ENCODE measurements at places on chromosomes 7 and 10. TPM values are rescaled to one million over a fixed set of nuclear protein-coding genes. Genes with fewer than 3 reads are reported as not detected.

Gene PIK3CG
- total RNA-seq: 1.4 TPM

- H3K4me1 ChIP-seq: no peaks in the 10 kb centered on the region
- H3K27me3 ChIP-seq: no peaks in the 10 kb centered on the region
- no peak overlapping the region for H3K4me3 ChIP-seq
- no peak for ATAC-seq
Measured at GRCh38 chr10:3339531-3339950, 167.0 kb upstream of the PITRM1 start.

Gene UPK3B
- 0.40 TPM for total RNA-seq

Gene ZP3
- 0.35 TPM for total RNA-seq

GRCh38 chr7:140475747-140476333 lies 3.5 kb downstream of the MKRN1 start:
- peaks cover 15% of the 10 kb centered on the region for H3K4me1 ChIP-seq
- H3K27me3 ChIP-seq: no peaks in the 10 kb centered on the region
- ATAC-seq: no peak
- no peaks in the 10 kb centered on the region for H3K36me3 ChIP-seq
- H3K27ac ChIP-seq: no peak overlapping the region

Gene FAM221A
- 3.2 TPM for total RNA-seq

Gene NKX1-2
- total RNA-seq: not detected

DNA sequence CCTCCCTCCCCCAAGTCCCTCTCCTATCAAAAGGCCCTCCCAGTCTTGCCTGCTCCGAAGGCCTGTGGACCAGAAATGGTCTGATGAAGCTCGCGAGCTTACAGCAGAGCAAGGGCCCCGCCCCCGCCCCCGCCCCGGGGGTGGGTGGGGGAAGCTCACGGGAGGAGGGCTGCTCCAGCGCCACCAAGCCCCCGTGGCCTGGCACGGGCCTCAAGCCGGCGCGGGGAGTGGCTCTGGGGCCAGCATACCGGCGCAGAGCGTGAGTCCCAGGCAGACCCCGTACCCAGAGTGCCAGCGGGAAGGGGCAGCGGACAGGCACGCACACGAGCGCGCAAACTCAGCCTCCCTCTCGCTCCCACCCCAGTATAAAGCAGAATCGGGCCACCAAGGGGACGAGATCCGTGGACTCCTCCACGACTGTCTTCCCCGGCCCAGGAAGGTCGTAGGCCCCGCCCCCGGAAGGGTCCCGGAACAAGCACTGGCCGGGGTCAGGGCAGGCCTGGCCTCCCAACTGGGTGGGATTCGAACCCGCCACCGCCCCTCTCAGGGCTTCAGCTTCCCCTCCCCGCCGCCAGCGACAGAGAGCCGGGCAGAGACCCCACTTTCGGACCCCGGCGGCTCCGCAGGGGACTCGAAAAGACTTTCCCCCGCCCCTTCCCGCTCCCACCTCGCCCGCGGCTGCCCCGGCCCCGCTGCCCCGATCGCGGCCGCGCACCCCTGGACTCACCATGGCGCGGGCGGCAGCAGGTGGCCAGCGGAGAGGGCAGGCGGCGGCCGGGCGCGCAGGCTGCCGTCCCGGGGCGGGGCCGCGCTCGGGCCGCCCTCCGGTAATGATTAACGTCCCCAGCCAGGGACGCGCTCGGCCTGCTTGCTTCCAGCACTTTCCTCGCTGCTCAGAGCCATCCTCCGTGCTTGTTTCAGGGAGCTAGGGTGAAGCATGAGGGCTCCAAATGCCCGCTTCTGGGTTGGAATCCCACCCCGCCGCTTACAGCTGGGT lies at the start of gene PCBD1:
PCBD1 (minus strand) TSS at position 762 of the 997 bp plus-strand sequence; CDS start at position 730, 32 bp downstream.
- no peaks in the 10 kb centered on the region for H3K4me1 ChIP-seq
- H3K27me3 ChIP-seq: no peaks in the 10 kb centered on the region
- no peaks in the 10 kb centered on the region for H3K36me3 ChIP-seq
- peak within 1 kb of the TSS; percentile 89 for H3K4me3 ChIP-seq
- peak within 1 kb of the TSS; percentile 95 for H3K27ac ChIP-seq

DNA sequence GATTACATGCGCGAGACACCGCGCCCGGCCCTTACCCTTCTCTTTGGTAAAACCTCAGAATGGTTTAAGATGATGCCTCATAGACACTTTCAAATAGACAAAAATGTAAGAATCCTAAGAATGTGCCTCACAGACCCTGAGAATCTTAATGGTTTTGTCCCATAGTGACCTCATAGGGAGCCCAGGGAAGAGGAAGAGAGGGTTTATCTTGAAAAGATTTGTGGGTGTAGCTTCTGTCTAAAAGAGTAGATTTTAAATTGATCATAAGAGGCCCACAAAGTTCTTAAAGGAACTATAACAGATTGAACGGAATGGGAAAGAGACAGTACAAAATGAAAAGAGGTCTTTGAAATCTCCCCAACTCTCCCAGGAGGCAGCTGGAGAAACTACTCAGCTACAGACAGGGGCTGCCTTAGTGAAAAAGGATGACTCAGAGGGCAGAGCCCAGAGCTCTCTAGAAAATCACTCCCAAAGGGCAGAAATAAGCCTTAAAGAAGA lies 220.6 kb downstream of the ADRA2A start:
- no peaks in the 10 kb centered on the region for H3K4me1 ChIP-seq
- no peaks in the 10 kb centered on the region for H3K27me3 ChIP-seq
- no peaks in the 10 kb centered on the region for H3K36me3 ChIP-seq
- peak; percentile 36 for ATAC-seq

Gene MBL2
- total RNA-seq: not detected

DNA sequence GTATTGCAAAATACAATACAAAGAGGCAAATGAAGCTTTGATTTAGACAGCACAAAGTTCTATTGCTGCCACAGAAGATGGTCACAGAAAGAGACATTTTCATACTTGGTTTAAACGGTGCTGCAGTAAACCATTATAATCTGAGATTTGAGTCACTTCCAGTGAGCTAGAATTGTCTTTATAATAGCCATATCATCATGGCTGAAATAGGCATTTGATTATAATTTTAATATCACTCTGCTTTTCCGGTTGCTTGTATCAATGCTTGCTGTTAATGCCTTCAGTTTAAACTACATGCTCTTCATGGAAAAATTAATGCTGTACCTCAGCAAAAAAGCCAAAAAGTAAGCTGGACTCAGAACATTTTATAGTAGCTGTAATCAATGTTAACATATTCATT lies 48.5 kb downstream of the CPEB3 start:
- no peaks in the 10 kb centered on the region for H3K27me3 ChIP-seq
- no peak for ATAC-seq
- H3K4me1 ChIP-seq: peaks cover 3% of the 10 kb centered on the region
- peak overlapping the region; percentile 80 for H3K27ac ChIP-seq
- H3K4me3 ChIP-seq: no peak overlapping the region

DNA sequence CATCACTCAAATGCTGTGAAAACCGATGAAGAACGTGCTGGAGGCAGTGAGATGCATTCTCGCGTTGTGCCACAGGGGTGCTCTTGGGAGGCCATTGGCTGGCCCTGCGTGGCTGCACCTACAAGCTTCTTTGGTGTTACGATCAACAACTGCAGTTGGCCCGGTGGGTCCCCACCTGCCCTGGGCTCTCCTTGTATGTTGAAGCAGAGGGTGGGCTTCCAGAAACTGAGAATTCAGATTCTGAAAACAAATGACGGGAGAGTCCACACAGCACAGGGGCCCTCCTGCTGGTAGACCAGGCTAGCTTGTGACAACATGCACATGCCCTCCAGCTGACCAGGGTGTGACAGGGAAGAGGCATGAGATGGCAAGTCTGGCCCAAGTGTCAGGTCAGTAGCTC lies 23.7 kb upstream of the DDC start:
- no peaks in the 10 kb centered on the region for H3K36me3 ChIP-seq
- no peaks in the 10 kb centered on the region for H3K4me1 ChIP-seq

DNA sequence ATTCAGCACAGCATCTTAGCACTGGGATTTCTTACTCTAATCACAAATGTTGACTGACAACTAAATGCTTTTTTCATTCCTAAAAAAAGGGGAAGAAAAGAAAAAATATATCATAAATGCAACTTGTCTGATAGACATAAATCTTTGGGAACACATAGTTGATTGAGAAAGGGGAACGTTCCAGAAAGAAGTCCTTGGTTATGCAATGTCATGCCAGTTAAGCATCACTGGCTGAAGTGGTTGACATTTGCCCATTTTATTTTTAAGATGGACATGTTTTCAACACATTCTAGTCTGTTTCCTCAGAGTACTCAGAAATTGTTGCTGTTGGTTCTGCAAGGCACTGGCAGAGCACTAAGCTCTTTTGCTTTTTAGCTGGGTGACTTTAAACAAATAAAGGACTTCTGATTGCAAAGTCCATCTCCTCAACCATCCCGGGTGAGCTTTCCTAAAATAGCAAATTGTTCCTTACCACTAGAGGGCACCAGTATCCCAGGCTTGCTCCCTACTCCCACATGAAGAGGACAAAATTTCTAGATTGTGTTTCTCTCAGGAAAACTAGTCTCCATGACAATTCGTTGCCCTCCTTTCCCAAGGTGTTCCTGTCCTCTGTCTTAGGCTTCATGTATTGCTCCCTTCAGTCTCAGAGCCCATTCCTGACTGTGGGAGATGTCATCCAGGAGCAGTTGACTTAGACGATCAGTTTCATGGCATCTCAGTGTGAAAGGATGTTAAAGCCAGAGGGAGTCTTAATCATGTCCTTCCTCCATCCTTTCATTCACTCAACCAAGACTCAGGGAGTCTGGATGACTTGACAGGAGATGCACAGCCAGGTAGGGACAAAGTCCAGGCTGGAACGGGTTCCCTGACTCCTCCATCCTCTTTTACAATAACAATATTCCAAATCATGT lies 23.9 kb downstream of the OPALIN start:
- peak; percentile 55 for ATAC-seq
- no peaks in the 10 kb centered on the region for H3K36me3 ChIP-seq
- H3K4me3 ChIP-seq: no peak overlapping the region
- peaks cover 29% of the 10 kb centered on the region for H3K27me3 ChIP-seq
- no peak overlapping the region for H3K27ac ChIP-seq
- H3K4me1 ChIP-seq: no peaks in the 10 kb centered on the region

Gene XRCC2
- total RNA-seq: 0.54 TPM

- ATAC-seq: no peak
- H3K27ac ChIP-seq: no peak overlapping the region
- no peak overlapping the region for H3K4me3 ChIP-seq
- H3K36me3 ChIP-seq: no peaks in the 10 kb centered on the region
Measured at GRCh38 chr10:61186408-61186807, 242.4 kb upstream of the RHOBTB1 start.

Gene MOGAT3
- total RNA-seq: not detected

- H3K36me3 ChIP-seq: no peaks in the 10 kb centered on the region
- no peaks in the 10 kb centered on the region for H3K4me1 ChIP-seq
- H3K27me3 ChIP-seq: peaks cover 19% of the 10 kb centered on the region
- no peak overlapping the region for H3K27ac ChIP-seq
- H3K4me3 ChIP-seq: no peak overlapping the region
- ATAC-seq: peak; percentile 48
Measured at GRCh38 chr10:127889605-127890195, 3.0 kb downstream of the CLRN3 start.

GRCh38 chr7:142880876-142881505 lies 4.6 kb downstream of the TRPV6 start:
- no peak for ATAC-seq
- no peaks in the 10 kb centered on the region for H3K36me3 ChIP-seq
- H3K4me3 ChIP-seq: no peak overlapping the region
- peaks cover 70% of the 10 kb centered on the region for H3K27me3 ChIP-seq

DNA sequence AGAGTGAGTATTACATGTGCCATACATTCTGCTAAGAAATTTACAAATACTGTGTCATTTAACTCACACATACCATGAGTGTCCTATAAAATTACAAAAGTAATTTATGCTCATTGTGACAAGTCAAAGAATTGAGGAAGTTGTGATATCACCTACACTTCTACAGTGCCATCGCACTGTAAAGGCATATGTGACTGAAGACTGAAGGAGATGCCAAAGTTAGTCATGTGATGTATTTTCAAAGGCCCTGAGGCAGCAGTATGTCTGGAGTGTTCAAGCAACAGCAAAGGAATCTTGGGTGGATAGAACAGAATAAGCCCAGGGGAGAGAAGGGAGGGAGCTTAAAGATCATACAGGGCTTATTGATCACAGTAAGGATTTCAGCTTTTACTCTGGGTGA lies 176.8 kb downstream of the WNT2 start:
- no peaks in the 10 kb centered on the region for H3K36me3 ChIP-seq
- no peaks in the 10 kb centered on the region for H3K27me3 ChIP-seq
- no peak overlapping the region for H3K4me3 ChIP-seq
- H3K4me1 ChIP-seq: no peaks in the 10 kb centered on the region
- H3K27ac ChIP-seq: no peak overlapping the region
- no peak for ATAC-seq

Gene OR2A42
- total RNA-seq: 0.39 TPM

DNA sequence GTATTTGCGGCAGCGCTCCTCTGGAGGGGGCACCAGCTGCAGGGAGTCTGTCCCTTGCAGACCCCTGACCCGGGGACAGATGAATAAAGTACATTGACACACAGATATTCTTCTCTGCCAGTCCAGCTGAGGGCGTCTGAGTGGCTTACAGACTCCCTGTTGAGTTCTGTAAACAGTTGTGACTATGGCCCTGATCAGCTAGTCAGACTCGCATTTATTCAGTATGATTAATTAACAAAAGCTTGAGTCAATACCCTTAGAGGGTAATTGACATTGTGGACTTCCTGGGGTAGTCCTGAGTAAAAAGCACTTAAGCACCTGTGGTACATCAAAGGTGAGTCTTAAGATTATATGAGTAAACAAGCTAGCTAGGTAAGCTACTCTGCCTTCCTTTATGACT lies 21.0 kb downstream of the ANKRD30A start:
- no peaks in the 10 kb centered on the region for H3K36me3 ChIP-seq
- H3K27ac ChIP-seq: no peak overlapping the region
- peaks cover 6% of the 10 kb centered on the region for H3K27me3 ChIP-seq
- H3K4me3 ChIP-seq: no peak overlapping the region

DNA sequence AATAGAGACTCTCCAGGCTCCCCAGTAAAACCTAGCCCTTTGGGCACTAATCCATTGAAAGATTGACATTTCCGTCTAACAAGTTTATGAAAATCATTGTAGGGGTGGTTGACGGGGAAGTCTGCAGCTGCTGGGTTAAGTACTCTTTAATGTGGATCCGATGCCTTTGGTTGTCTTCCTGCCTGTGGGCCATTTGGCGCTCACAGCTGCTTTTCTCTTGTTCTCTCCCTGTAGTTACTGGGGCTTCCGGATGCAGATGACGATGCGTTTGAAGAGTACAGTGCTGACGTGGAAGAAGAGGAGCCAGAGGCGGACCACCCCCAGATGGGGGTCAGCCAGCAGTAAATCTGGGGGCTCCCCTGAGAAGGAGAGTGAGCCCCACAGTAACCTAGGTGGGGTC lies 22.4 kb downstream of the MTURN start:
- no peaks in the 10 kb centered on the region for H3K27me3 ChIP-seq
- peaks cover 76% of the 10 kb centered on the region for H3K36me3 ChIP-seq
- no peak overlapping the region for H3K27ac ChIP-seq
- ATAC-seq: no peak
- H3K4me3 ChIP-seq: no peak overlapping the region

GRCh38 chr7:74485611-74486010 lies 31.9 kb downstream of the GTF2IRD1 start:
- ATAC-seq: no peak
- H3K27ac ChIP-seq: no peak overlapping the region
- H3K4me1 ChIP-seq: peaks cover 44% of the 10 kb centered on the region
- no peaks in the 10 kb centered on the region for H3K27me3 ChIP-seq
- H3K4me3 ChIP-seq: no peak overlapping the region
- no peaks in the 10 kb centered on the region for H3K36me3 ChIP-seq

GRCh38 chr10:95445223-95445836 lies 115.8 kb downstream of the SORBS1 start:
- peak; percentile 84 for ATAC-seq
- H3K27ac ChIP-seq: peak overlapping the region; percentile 97
- no peaks in the 10 kb centered on the region for H3K36me3 ChIP-seq
- H3K4me3 ChIP-seq: no peak overlapping the region

Gene FAM3C
- total RNA-seq: 27.4 TPM

- peak overlapping the region; percentile 72 for H3K27ac ChIP-seq
- peaks cover 28% of the 10 kb centered on the region for H3K36me3 ChIP-seq
- H3K4me3 ChIP-seq: no peak overlapping the region
- peaks cover 13% of the 10 kb centered on the region for H3K4me1 ChIP-seq
- H3K27me3 ChIP-seq: no peaks in the 10 kb centered on the region
Measured at GRCh38 chr10:93422118-93422517, 60.0 kb downstream of the MYOF start.
